Jurkat, Clone E6-1 (cell line): ENCODE measurements at places on chromosomes 7 and 10.

DNA sequence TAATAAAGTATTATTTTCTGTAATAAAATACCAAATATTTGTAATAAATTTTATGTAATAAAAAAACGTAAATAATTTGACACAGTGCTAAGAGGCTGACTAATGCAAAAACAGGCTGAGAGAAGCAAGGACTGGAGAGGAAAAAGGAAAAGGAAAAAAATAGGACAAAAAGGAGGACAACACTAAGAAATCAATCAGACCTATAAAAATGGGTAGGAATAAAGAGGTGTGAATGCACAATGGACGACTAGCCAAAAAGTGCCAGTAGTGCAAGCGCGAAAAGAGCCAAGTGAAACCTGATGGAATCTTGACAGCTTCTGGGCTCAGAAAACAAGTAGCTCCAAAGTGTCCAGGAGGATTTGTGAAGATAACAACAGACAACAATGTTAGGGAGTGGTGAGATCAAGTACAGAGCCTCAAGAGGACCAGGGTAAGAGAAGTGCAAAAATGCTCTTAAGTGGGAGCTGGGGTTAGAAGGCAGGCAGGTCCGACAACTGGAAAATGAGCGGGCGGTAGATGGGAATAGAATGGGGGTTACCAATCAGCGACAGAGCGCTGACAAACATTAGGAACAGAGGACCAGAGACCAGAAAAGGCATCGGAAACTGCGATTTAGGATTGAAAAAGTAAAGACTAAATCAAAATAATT is 1.2 kb downstream of the BRAF start:
- no peak for DNase-seq

- no peak for DNase-seq
Measured at GRCh38 chr7:149729586-149729982, 43.8 kb downstream of the ZNF467 start.

- no peak for DNase-seq
Measured at GRCh38 chr10:108462005-108462404, 1297.5 kb upstream of the SORCS1 start.

GRCh38 chr10:16927546-16927945 is 110.3 kb upstream of the RSU1 start:
- no peak for DNase-seq

- DNase-seq = no peak
Measured at GRCh38 chr10:98456043-98456570, 9.4 kb upstream of the HPS1 start.

DNA sequence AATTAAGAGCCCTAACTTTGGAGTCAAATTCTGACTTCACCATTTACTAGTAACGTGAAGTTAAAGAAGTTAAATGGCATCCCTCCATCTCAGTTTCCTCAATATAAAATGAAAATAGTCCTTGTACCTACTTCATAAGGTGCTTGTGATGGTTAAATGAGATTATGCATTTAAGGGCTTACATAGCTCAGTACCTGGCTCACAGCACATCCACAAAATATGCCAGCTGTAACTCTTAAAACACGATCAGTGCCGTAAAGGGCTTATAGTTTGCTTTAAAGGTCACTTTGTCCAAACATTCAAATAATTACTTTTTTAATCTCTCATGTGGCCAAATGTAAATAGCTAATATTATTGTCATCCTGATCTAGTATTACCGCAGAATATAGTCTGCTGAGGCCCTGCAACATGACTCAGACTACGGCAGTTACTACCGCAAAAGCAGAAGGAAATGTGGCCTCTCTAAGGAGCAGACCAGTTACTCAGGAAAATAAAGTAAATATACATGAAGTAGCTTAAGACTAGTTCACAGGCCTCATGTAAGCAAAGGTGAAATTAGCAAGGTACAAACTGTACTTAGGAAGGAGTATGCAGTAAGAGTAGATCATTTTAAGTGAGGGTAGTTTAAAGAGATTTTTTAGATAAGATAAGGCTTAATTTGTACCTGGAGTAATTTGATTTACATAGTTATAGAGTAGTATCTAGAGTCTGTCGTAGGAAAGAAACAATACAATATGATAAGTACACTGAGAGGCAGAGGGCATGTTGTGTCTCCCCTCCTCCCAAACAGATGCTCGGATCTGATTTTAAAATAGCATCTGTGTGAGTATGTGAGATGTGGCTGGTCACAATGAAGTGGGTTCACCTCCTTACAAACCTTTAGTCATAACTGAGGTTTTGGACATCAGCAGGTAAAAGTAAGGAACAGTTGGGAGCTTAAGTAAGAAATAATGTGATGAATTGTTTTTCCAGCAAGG is 13.1 kb downstream of the CASP2 start:
- no peak for DNase-seq

- DNase-seq = no peak
Measured at GRCh38 chr10:47339759-47340607, 8.2 kb upstream of the RBP3 start.

GRCh38 chr10:61943674-61944378 is 42.3 kb downstream of the ARID5B start:
- peak; percentile 65 for DNase-seq

GRCh38 chr10:62617652-62618051 is 186.9 kb upstream of the ADO start:
- DNase-seq = no peak

DNA sequence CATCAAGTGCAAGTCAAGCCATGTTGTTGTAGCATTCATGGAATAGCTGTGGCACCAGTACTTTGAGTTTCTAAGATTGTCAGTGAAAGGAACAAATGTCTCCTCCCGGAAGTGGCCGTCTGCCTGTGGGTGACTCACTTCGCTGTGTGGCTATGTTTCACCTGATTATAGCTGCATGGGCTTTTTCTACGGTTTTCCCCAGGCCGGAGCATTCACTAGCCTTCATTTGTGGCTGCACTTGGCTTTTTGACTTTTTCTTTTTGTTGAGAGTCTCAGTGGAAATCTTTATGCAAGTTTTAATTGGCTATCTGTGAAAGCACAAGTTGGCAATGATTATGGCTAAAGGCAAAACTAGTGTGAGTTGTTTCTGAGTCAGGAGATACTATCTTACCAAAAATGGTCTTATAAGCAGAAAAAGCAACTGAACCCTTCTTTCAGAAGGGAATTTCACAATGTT is 35.0 kb downstream of the SRI start:
- no peak for DNase-seq

- DNase-seq = no peak
Measured at GRCh38 chr10:64546073-64546472, 1024.9 kb downstream of the REEP3 start.

GRCh38 chr10:72852508-72852907 is 41.0 kb upstream of the OIT3 start:
- no peak for DNase-seq

- no peak for DNase-seq
Measured at GRCh38 chr10:71090801-71091200, 121.6 kb upstream of the UNC5B start.

DNA sequence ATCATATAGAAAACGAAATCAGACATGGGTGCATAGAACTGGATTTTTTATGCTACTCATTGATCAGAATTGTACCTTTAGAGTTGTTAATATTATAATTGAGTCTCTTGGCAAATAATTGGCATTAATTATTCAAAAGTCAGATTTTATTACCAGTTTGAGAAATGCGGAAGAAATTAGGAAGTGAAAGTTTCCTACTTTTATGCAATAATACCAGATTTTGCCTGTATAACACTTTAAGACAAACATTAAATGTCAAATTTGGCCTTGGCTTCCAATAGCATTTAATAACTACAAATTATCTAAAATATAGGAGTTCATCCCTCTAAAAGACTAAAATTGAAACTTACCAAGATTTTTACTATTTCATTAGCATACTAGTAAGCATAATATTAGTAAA is 6.8 kb upstream of the TFEC start:
- no peak for DNase-seq

DNA sequence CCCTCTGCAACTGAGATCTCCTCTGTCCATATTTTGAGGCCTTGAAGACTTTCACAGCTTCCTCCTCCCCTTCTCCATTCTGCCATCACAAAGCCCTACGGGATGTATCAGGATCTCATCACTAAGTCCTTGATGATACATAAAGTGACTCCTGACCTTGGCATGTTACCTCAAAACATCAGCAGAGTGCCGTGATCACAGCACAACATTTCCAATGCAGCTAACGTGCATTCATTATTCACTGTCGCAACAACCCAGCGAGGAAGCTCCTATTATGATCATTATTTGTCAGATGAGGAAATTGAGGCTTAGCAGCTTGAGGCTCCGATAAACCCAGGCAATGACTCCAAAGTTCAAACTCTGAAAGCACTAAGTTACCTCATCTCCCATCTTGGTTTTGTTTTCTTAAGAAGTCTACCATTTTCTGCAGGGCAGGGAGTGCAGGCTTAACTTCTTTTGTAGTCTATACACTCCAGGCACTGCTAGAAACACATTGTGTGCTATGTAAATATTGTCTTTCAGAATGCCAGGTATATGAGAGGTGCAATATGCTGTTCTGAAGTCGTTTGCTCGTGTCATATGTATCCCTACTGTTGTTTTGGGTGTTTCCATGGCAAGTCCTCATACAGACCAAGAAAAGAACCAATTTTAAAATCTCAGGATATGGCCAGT is 80.6 kb upstream of the C1QL3 start:
- no peak for DNase-seq

GRCh38 chr10:22705527-22705926 is 8.9 kb downstream of the PIP4K2A start:
- DNase-seq = no peak
